ENCODE measurements at places on chromosomes 3 and 15.

- no peak for DNase-seq
These were observed 124.1 kb upstream of the DLG1 start for GRCh38 chr3:197422506-197422905.

DNA sequence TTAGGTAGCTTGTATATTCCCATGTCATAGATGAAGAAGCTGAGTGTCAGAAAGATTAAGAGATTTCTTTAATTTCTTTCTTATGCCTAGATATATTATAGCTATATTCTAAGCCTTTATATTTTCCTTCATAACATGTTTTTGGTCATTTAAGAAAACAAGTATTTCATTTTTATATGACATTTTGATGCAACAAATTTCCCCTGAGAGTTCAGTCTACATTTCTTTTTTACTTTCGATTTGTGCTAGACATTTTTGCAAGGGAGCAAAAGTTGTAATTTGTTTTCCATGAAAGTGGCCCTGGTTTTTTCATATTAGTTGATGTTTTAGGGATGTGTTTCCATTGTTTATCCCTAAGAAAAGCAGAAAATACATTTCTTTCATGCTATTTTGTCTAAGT, 344.9 kb downstream of the NLGN1 start:
- no peak for DNase-seq

DNA sequence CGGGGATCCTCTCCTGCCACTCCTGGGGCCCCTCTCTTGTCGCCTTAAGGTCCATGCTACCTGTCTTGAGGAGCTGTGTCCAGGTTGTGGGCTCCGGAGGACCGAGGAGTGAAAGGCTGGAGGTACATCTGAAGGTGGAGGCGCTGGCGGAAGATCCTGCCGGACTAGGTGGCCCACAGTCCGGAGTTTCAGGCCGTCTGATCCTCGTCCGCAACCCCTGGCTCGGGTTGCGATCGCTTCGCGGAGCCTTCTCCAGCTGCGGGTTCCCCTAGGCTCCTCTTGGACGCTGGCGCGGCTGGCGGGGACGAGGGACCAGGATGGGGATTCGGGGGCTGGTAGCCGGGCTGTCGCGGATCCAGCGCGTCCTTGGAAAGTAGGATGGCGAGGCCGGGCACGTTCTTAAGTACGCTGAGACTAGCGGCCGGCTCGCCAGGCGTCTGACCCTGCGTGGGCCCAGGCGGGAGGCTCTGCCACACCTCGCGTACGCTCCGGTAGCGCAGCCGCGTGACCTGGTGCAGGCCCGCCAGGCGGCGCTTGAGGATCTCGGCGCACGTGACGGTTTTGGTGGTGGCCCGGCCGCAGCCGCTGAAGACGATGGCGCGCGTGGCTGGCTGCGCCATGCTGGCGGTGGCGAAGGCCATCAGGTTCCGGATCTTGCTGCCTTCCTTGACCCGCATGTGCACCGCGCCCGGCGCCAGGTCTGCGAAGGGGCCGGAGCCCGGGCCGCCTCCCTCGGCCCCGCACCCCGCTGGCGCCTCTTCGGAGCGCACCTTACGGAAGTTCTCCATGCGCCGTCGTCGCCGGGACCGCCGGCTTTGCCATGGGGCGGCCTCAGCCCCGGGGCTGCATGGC, 550 bp downstream of the RPP25 start:
- peak; percentile 71 for DNase-seq

GRCh38 chr3:178067721-178068120, 468.5 kb upstream of the KCNMB2 start:
- DNase-seq, result no peak

DNA sequence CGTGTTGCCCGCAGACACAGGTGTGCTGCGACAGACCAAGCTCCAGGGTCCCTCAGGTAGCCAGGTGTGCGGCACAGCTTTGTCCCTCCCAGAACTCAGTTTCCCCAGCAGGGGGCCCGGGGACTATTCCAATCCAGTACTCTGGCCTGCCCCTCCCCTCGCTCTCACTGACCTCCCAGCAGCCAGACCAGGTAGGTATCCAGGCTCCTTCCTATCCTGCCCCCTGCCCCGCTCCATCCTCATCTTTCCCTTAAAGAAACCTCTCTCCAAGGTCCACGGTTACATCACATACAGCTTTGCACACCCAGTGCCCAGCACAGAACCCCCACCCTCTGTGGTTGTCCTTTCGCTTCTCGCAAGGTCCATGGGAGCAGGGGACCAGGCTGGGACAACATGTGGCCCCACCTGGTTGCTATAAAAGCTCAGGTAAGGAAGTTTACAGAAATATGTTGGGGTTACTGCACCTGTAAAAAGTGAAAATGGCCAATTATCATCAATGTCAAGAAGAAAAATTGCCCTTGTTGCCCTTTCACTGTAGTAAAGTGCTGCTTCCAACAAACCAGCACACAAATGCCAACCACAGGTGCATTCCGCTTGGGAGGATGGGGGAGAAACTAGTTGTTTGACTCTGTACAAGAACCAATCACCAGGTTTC, 7.3 kb upstream of the CYP11A1 start:
- DNase-seq, result peak; percentile 72

DNA sequence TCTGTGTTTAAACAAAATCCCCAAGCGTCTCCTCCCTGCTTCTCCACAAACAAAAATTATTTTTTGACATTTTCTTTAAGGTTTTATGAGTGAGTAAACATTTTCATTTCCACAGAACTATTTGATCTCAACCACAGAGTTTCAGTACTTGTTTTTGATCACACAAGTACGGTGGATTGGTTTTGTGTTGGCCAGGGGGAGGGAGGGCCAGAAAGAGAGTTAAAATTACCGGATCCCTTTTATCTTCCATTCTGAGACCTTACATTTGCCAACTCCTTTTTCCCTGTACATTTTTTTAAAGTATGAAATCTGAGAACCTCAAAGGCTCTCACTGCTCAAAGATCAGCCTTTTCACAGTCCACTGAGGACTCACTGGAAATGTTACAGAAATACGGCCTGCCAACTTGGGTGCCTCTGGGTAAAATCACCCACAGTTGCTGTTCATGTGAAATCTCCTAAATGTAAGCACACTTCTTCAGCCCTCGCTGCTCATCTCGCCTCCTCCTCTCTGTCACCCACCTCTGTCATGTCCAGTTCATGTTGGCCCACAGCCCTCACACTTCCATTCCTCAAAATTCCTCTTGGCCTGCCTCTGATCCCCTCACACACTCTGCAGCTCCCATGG, 1.7 kb downstream of the HOMER2 start:
- DNase-seq, result no peak

- no peak for DNase-seq
These were observed 168.6 kb downstream of the KLF13 start for GRCh38 chr15:31495281-31495680.

GRCh38 chr3:128318275-128318941, 148.3 kb downstream of the DNAJB8 start:
- DNase-seq, result no peak

GRCh38 chr3:86245360-86245759, 745.6 kb downstream of the VGLL3 start:
- no peak for DNase-seq

DNA sequence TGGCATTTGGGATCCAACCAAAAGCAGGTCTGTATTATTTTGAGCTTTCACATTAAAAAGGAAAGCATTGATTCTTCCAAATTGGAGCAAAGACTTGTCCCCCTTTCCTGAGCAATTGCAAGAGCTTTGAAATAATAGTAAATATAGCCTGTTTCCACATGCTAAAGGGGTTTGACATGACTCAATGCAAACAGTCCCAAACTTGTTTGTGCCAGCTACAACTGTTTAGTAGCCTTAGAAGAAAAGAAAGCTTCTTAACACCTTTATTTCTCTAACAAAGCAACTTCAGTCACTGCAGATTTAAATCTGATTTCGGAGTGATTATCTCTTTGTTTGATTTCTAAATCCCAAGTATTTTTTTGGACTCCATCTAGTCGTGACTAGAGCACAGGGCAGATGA, 180.2 kb downstream of the SEMA6D start:
- no peak for DNase-seq

DNA sequence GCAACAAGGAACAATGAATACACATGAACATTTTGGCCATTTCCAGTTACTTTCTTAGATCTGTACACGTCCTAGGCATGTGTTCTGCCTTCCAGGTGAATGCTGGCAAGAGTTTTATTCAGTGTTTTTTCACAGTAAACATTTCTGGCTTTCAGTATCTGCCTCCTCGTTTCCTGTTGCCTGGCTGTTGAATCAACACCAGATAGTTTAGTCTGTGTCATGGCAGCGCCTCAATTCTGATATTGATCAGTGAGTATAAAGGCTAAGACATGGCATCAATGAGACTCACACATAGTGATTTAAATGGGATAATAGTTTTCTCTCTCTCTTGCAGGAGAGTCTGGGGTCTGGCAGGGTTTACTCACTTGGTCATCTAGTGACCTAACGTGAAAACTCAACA, 266.9 kb upstream of the SLCO3A1 start:
- DNase-seq, result no peak

Measured in COR-L47 (cell line).